ENCODE measurements at places on chromosomes 1 and 21.

GRCh38 chr1:154469844-154470560 lies 32.0 kb upstream of the TDRD10 start:
- DNase-seq: peak; percentile 29

- no peak for DNase-seq
Measured at GRCh38 chr1:178934546-178934945, 63.7 kb upstream of the ANGPTL1 start.

- DNase-seq: no peak
Measured at GRCh38 chr1:168509210-168509609, 34.6 kb downstream of the XCL2 start.

DNA sequence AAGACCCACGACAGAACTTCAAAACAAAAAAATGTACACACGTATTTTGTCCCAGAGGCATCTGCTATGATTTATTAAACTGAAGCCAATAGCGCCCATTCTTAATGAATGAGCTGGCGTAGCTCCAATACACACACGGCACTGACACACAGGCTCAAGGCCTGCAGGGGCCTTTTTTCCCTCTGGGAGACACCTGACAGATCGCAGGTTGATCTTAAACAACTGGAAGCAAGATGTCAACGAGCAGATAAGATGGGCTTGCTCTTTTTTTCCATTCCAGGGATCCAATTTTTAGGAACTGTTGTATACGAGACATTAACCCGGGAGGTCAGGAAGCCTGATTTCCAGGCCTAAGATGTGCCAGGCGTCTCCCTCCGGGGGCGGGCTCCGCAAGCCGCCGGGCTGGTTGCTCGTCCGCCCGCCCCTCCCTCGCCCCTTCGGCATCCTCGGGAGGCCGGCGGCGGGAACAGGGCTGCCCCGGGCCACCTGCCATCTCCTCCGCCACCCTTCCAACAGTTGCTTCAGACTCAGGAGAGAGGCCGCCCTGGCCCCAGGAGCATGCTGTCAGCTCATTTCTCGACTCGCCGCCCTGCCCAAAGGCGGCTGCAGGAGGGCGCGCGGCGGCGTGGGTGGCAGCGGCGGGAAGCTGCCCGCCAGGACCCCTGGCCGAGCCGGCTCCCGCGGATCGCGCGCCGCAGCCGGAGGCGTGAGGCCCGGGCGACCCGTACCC lies 735 bp downstream of the TTC13 start:
- peak; percentile 54 for DNase-seq

DNA sequence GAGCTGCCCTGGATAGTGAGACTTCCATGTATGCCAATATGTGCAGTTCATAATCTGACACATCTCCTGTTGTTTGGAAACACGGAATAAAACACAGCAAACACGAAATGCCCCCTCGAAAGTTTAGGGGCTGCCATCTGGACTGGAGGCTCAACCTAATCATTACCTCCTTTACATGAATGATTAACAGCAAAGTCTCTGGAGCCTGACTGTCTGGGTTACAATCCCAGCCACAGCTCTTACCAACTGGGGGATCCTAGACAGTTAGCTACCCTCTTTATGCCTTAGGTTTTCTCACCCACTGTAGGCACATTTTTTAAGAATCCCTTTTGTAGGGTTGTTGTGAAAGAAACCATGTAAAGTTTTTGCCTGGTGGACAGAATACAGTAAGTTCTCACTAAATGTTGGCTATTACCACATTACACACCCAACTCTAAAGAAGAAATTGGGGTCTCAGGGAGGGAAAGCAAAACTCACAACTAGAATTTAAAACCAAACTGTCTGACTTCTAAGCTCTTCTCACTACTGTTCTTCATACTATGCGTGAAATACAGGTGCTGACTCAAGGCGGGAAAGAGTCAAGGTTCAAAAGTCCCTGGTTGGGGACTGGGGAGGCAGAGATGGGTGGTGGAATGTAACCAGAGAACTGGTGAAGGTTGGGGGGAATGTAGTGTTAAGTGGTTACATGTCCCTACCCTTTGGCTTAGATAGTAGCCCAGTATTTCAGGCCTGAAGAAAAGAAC lies 24.2 kb downstream of the CYP4A22 start:
- no peak for DNase-seq

DNA sequence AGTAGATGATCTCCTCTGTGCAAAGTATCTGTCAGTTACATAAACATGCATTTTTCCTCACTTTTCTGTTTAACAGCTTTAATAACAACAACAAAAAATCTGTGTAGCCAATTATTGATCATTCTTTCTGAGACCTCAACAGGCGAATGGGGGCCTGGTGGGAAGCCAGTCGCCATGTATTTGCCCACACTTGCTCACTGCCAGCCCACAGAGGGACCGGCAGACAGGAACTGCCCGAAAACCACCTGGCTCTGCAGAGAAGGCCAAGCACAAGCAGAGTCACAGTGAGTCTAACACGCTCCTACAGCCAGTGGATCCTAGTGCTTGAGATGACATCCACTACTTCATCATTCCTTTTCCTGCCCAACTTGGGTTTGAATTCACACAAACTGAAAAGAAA lies 56.1 kb downstream of the NPHP4 start:
- no peak for DNase-seq

DNA sequence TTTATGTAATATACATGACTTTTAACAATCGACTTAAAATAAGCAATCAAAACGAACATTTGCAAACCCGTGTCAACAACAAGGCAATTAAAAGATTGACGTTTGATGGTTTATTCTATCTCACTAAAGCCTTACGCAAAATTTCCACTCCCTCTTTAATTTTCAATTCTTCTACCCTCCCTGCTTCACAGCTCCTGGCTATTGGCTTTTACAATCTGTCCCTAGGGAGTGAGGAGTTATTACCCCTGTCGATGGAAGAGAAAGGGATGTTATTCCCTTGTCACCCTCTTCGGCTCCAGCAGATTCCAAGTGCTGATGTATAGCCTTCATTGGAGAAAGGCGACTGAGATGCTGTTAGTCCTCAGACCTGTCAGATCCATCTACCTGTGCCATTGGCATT lies 161.3 kb downstream of the ZNF281 start:
- no peak for DNase-seq

DNA sequence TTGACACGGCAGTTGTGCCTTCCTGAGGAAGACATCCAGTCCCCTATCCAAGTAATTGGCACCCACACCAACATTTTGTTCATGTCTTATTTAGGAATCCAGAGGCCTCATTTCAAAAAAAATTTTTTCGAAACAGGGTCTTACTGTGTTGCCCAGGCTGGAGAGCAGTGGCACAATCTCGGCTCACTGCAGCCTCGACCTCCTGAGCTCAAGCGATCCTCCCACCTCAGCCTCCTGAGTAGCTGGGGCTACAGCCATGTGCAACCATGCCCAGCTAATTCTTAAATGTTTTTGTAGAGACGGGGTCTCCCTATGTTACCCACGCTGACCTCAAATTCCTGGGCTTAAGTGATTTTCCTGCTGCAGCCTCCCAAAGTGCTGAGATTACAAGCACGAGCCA lies 9.2 kb upstream of the TRNP1 start:
- no peak for DNase-seq

- DNase-seq: no peak
Measured at GRCh38 chr1:209537336-209538114, 46.0 kb upstream of the CAMK1G start.

DNA sequence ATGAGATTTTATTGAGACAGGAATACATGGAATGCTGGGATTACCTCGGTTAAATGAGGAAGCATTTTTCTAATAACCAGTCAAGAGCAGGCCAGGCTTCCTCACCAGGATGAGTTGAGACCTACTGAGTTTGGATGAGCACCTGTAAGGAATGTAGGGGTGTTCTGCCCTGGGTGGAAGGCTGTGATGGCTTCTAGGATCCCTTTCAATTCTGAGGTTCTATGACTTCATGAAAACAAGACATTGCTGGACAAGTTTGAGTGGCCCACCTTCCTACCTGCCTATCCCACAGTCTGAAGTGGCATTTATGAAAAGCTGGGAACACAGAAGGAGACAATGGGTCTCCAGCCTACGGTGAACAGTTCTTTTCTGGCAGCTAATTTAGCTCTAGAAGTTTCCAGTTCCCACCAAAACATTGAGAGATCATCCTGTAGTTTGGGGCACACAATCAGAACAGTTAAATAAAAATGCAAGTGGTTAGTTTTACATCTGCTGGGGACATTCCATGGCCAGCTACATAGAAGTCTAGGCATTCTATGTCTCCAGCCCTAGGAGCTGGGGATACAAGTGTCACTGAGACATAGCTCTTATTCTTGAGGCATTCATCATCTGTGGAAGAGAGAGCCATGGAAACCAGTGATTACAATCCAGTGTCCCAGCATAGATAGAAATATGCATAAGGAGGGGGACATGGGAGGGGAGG lies 51.3 kb upstream of the TSPAN2 start:
- no peak for DNase-seq

DNA sequence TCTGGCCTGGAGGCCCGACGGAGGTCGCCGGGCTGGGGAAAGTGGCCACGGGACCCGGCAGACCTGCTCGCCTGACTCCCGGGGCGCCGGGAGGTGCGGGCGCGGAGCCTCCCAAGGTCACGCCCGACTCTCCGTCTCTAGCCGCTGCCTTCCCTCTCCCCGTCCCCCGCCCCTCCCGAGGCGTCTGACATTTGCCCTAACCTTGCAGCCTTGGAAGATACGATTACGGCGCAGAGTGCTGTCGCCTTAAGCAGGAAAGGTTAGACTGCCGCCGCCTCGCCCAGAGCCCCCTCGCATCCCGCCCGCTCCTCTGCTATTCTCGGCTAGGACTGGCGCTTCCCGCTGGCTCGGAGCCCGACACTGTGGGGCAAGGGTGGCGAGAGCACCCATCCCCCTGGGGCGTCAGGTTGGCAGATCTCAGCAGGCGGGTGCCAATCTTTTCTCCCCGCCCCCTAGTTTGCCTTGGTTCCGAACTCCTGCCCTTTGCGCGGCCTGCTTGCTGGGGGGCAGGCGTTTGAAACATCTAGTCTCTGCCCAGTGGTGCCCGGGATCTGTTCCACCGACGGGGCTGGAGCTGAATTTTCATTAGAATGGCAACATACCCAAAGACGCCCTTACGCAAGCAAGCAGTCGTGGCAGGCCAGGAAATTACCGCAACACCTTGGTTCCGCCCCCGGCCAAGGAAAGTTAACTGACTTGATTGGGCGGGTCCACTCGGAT lies 835 bp downstream of the PGM1 start:
- DNase-seq: peak; percentile 58

DNA sequence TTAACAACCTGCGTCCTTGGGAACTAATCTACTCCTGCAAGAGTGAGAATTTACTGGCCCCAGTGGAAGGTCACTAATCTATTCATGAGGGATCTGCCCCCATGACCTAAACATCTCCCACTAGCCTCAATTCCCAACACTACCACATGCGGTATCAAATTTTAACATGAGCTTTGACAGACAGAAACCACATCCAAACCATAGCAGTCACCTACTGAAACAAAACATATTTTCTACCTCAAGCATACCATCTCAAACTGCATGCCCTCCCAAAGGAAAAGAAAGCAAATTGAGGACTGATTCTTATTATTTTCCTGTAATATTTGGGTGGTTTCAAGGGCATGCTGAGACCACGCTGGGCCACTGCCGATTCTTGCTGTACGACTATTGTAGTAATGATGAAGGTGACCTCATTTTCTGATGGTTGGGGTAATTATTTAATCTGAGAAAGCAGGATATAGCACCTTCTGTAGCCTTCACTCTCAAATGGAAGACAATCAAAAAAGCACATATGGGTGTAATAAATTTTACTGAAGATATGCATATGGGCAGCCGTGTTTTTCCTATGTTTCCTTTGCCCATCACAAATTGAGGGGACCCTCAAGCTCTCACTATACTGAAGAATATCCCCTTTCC lies 13.2 kb upstream of the GBP5 start:
- no peak for DNase-seq

DNA sequence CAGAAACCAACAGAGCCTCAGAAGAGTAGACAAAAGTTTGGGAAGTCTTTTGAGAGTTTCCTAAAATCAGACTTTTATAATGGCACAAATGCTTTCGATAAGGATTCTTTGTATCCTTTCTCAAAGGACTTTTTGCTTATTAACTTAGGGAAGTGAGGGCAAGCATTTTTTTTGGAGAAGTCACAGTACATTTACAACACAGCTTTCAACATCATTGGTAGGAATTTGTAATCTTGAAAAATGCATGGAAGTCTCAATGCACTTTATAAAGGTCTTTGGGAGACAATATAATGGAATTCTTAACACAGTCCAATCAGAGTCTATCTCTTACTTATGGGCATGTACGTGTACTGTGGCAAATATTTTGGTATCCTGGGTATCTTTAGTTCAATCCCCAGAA lies 325.8 kb upstream of the NR5A2 start:
- DNase-seq: no peak

- DNase-seq: no peak
Measured at GRCh38 chr1:195241066-195241465, 1367.2 kb downstream of the KCNT2 start.

DNA sequence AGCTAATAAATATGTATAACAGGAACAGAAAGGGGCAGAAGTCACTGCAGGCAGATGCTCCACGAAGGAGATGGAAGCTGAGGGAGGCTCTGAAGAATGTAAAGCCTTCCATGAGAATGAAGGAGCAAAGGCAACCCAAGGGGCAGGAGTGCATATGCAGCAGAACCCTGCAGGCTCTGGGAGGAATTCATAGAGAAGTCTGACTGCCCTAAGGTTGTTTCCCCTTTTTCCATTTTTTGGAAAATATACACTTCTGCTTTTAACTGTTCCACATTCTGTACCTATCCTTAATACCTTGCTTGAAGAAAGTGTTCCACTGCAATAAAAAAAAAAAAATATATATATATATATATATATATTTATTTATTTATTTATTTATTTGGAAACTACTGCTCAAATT lies 69.6 kb downstream of the CD34 start:
- no peak for DNase-seq

GRCh38 chr1:11799099-11799498 lies 6.7 kb downstream of the MTHFR start:
- DNase-seq: no peak

DNA sequence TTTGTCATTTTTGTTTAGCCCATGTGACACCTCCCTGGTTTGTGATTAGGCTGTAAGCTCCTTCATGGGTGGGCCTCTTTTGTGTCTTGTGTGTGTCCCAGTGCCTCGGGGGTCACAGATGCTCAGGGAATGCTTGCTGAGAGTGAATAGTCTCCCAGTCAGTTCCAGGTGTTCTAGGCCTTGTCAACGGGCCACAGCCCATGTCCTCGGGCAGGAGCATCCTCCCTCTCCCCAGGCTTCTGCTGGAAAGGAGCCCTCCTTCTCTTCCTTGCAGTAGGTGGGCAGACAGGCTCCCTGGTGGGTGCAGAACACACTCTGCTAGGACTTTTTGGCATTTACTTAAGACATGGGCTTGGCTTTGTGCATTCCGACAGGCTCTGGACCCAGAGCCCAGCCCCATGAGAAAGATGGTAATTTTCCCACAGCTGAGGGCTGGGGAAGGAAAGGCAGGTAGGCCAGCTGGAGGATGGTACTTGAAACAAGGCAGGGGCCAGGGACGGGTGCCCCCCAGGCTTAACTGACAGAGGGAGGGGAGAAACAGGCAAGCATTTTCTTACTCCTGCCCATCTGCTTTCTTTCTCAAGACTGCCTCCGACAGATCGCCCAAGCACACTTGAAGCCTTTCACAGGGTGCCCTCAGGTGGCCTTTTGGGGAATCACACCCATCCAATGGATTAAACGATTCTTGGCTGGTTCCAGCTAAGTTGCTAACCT lies 7.1 kb upstream of the CPLANE2 start:
- DNase-seq: peak; percentile 97
